ENCODE measurements at places on chromosomes 13 and 19.

DNA sequence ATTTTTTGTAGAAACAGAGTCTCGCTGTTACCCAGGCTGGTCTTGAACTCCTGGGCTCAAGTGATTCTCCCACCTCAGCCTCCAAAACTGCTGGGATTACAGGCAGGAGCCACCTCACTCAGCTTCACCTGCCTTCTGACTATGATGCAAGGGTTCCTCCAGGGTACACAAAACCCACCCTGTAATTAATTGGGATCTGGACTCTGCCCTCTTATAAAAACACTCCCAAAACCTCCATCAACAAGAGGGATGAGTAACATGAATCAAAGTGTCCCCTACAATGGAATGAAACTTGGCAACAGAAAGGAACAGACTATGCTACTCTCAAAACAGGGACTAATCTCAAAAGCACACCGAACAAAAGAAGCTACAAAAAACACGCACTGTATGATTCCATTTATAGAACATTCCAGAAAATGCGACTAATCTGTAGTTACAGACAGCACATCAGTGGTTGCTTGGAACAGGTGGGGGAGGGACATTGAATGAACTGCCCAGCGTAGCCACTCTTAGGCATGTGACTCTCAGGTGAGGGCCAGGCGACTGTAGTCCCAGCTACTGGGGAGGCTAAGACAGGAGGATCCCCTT lies 3.2 kb upstream of the PRR36 start:
- DNase-seq: no peak

DNA sequence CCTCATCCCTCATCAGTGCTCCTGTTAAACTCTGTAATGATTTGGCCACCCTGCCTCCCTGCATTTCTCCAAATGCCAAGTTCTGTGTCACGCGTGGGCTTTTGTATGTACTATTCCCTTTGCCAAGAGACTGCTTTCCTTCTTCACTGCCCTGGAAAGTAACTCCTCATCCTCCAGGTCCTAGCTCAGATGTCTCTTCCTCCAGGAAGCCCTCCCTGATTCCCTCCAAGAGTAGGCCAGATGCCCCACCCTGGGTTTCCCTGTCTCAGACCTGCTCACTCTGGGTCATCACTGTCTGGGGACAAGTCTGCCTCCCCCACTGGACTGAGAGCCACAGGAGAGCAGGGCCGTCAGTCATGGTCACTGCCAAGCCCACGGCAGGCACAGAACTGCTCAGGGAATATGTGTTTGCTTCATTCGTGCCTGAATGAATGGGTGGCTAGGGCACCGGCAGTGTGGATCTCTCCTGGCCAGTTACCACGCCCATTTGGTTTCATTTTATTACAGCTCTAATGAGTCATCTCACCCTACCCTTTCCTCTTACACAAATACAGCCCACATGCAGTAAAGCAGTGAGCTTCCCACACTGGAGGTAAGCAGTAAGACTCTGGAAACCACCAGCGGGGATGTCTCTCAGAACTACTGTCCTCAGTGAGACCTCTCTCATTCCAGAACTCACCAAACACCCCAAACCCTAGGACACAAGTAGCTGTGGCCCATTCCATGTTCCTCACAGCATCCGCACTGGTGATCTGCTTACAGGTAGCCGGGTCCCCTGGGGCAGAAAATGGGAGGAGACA lies 12.1 kb upstream of the GPR4 start:
- DNase-seq: no peak

- DNase-seq: no peak
These were observed 19.9 kb downstream of the KDM4B start for GRCh38 chr19:4988770-4989251.

DNA sequence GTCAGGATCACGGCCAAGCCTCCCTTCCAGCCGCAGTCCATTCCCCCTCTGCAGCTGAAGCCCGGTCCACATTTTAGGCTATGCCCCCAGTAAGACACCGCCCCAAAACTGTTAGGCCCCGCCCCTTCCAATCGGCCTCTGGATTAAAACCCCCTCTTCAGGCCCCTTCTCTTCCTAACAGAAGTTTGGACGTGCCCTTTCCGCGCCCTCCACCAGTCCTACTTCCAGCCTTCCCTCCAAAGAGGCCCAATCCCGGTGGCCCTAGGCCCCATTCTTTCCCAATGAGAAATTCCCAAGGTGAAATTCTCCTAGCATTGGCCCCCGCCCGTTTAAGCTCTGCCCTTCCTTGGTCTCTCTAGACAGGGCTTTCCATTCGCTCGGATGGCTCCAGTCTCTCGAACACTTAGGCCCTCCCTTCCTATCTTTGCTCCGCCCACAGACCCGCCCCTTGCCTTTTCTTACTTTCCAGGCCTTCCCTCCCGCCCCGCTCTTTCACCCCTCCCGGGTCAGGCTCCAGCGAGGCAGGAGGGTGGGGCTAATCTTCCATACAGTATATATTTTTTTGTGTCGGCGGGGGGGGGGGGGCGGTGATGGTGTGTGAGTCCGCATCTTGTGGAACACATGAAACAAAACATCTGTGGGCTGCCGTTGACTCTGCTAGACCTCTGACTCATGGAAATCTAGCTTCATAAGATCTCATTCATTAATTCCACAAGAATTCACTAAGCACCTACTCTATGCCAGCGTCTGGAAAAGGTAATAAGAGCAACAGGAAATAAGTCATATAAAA lies 13.6 kb downstream of the LTBP4 start:
- peak; percentile 81 for DNase-seq

GRCh38 chr19:18290302-18291018 lies 9.0 kb upstream of the JUND start:
- DNase-seq: no peak

DNA sequence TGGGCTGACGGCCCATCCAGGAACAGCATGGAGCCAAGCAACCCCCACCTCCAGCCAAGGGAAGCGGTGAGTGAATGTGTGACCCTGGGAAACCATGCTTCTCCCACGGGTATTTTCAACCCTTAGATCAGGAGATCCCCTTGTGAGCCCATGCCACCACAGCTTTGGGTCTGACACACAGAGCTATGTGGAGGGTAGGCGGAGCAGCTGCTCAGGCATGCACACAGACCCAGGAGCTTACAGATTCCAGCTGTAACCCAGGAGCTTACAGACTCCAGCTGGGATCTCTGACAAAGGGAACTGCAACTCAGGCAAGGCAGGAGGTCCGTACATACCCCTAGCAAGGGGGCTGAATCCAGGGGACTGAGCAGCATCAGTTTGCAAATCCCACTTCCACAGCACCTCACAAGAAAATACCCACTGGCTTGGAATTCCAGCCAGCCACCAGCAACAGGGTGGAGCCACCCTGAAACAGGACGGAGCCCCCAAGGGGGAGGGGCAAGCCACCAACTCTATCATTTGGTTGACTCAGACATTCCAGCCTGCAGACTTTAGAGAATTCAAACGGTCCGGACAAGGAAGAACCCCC lies 40.8 kb upstream of the RFXAP start:
- no peak for DNase-seq
